ENCODE measurements at places on chromosomes 16 and 17. TPM values are rescaled to one million over a fixed set of nuclear protein-coding genes. Genes with fewer than 3 reads are reported as not detected.
A peak's percentile ranks its signal among the peaks of the same experiment; 100 is the strongest.

ASB16 gene
- total RNA-seq = 0.12 TPM

CCDC43 gene
- total RNA-seq = 31.8 TPM

C17orf113 gene
- total RNA-seq = 0.20 TPM

GABARAP gene
- 152 TPM for total RNA-seq

TEX14 gene
- total RNA-seq = 0.20 TPM

KRTAP2-3 gene
- not detected for total RNA-seq

ZPBP2 gene
- not detected for total RNA-seq

PRRT2 gene
- total RNA-seq = 0.83 TPM

GRCh38 chr16:81499576-81500380 lies 55.2 kb downstream of the CMIP start:
- H3K4me1 ChIP-seq = peaks cover 26% of the 10 kb centered on the region
- H3K27ac ChIP-seq = no peak overlapping the region
- no peaks in the 10 kb centered on the region for H3K27me3 ChIP-seq
- H3K4me3 ChIP-seq = no peak overlapping the region
- peaks cover 2% of the 10 kb centered on the region for H3K36me3 ChIP-seq

DNA sequence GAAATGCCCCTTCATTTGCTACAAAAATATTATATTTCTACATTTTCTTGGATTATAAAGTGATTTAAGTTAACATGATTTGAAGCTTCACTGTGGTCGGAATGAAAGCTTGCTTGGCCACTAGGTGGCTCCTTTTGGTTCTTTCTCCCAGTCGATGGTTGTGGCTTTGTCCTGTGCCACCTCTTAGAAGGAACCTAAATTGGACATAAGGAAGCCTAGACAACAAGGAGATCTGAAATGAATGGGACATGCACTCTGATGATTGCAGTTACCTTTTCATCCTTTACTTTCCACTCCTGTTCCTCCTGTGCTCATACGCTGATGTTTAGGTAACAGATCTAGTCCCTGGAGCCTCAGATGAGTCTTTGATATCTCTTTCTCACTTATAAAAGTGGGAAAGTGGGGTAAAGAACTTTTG lies 39.2 kb downstream of the FTO start:
- H3K4me3 ChIP-seq = no peak overlapping the region
- no peaks in the 10 kb centered on the region for H3K27me3 ChIP-seq
- H3K36me3 ChIP-seq = peaks cover 1% of the 10 kb centered on the region
- no peak overlapping the region for H3K27ac ChIP-seq
- DNase-seq = peak; percentile 44
- H3K4me1 ChIP-seq = peaks cover 36% of the 10 kb centered on the region

- peaks cover 31% of the 10 kb centered on the region for H3K4me1 ChIP-seq
- H3K36me3 ChIP-seq = no peaks in the 10 kb centered on the region
- H3K27ac ChIP-seq = no peak overlapping the region
- H3K4me3 ChIP-seq = no peak overlapping the region
Measured at GRCh38 chr17:43338886-43339516, 59.8 kb upstream of the ARL4D start.

- no peaks in the 10 kb centered on the region for H3K4me1 ChIP-seq
- H3K27me3 ChIP-seq = peaks cover 4% of the 10 kb centered on the region
- no peak overlapping the region for H3K27ac ChIP-seq
- H3K36me3 ChIP-seq = peaks cover 1% of the 10 kb centered on the region
Measured at GRCh38 chr17:26731005-26731921, 562.7 kb upstream of the WSB1 start.

DNA sequence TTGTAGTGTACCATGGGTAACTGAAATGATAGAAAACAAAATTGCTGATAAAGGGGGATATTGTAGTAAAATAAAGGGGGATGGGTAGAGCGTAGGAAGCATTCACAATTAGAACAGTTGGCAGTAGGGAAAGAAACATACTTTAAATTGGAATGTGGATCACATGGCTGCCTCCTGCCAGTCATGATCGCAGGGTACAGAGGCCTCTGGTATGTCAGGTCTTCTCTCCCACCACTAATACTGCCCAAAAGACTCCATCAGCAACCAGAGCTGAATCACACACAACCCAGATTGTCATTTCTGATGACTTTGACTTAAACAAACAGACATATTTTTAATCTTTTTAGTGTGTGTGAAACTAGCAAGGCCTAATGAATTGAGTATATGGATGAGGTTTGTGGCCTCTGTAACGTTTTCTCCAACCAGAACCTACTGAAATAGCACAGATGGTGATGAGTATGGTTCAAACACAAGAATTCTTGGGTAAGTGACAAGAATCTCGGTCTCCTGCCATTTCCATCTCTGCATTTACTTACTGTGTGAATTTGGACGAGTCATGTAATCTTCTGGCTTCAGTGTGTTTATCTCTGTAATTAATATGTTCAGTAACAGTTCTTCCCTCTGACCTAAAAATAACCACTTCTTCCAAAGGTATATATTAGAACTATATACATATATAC lies 112.6 kb downstream of the USP22 start:
- H3K4me3 ChIP-seq = no peak overlapping the region
- no peaks in the 10 kb centered on the region for H3K27me3 ChIP-seq
- H3K36me3 ChIP-seq = no peaks in the 10 kb centered on the region
- no peaks in the 10 kb centered on the region for H3K4me1 ChIP-seq

DNA sequence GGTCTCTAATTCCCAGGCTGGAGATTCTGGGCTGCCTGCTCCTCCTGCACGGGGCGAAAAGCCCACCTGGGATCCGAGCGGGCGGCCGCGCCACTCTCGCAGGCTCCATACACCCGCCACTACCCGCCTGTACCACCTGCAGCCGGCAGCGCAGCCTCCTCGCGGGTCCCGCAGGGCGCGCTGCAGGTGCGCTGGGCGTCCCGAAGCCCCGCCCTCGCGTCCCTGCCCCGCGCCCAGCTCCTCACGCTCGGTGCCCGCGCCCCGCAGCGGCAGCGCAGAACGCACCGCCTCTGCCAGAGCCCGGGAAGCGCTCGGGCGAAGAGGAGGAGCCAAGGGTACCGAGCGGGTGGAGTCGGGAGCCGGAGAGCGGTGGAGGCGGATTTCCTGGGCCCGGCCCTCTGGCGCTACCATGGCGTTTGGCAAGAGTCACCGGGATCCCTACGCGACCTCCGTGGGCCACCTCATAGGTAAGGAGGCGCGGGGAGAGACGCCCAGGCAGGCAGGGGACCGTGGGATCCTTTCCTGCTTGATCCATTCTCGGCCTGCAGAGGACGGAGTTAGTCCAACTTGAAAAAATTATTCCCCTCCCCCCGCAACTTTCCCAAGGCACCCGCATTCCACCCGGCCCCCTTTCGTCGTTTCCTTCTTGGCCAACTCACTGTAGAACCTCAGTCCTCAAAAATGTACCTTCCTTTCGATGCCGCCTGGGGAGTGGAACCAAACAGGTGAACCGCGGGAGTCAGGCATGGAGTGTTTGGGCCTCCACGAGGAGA lies at the start of gene TOM1L1:
Gene TOM1L1 (plus strand): TSS at position 396 of the 773 bp plus-strand sequence. CDS start 14 bp downstream, at position 410.
- peaks cover 8% of the 10 kb centered on the region for H3K4me1 ChIP-seq
- H3K36me3 ChIP-seq = no peaks in the 10 kb centered on the region
- H3K4me3 ChIP-seq = peak within 1 kb of the TSS; percentile 42
- H3K27ac ChIP-seq = no peak within 1 kb of the TSS
- peak; percentile 42 for DNase-seq

- no peaks in the 10 kb centered on the region for H3K36me3 ChIP-seq
- H3K4me1 ChIP-seq = peaks cover 5% of the 10 kb centered on the region
- DNase-seq = no peak
- no peak overlapping the region for H3K4me3 ChIP-seq
- no peak overlapping the region for H3K27ac ChIP-seq
Measured at GRCh38 chr17:62631936-62632924, 4.8 kb downstream of the MRC2 start.

DNA sequence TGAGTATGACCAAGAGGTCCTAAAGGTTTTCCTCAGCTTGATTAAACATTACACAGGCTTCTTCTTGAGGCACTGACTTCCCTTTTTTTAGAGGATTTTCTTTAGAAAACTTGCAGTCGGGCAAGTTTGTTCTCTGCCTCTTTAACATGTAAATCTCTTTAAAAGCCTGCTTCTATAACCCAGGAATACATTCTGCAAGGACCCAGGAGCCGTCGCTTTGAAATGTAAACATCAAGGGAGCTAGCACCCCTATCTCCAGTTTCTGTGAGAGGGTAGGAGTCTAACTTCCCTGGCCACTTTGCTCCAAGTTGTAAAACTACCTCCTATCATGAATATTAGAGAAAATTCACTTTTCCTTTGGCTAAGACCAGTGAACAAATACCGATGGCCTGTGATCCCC lies 201.5 kb upstream of the CPHXL start:
- no peaks in the 10 kb centered on the region for H3K4me1 ChIP-seq
- H3K27ac ChIP-seq = no peak overlapping the region
- DNase-seq = no peak
- H3K4me3 ChIP-seq = no peak overlapping the region
- H3K36me3 ChIP-seq = no peaks in the 10 kb centered on the region

- H3K4me3 ChIP-seq = peak within 1 kb of the TSS; percentile 82
- no peaks in the 10 kb centered on the region for H3K36me3 ChIP-seq
- H3K27me3 ChIP-seq = no peaks in the 10 kb centered on the region
- no peak within 1 kb of the TSS for H3K27ac ChIP-seq
Measured at GRCh38 chr17:43021741-43022512, at the start of gene VAT1. TSS of gene VAT1 (minus strand) at chr17:43022385. CDS start at chr17:43022322, 63 bp downstream.

DNA sequence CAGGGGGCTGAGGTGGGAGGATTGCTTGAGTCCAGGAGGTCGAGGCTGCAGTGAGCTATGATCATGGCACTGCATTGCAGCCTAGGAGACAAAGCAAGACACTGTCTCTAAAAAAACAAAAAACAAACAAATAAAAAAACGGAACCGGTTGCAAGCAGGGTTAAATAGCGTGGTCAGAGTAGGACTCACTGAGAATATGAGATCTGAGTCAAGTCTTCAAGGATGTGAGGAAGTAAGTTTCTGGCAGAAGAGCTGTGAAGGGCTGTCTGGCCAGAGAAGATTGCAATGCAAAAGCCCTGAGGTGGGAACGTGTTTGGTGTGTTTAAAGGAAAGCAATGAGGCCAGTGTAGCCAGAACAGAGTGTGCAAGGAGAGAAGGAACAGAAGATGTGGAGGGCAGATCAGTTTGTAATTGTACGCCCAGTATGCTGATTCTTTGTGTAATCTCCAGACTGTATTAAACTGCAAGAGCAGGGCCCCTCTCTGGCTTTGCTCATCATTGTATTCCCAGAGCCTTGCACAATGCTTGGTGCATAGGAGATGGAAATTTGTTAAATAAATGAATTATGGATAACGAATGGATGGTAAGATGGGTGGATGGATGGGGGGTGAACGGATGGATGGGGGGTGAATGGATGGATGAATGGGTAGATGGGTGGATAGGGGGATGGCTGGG lies 6.3 kb downstream of the G6PC1 start:
- DNase-seq = no peak
- H3K4me1 ChIP-seq = no peaks in the 10 kb centered on the region
- no peak overlapping the region for H3K4me3 ChIP-seq
- no peaks in the 10 kb centered on the region for H3K36me3 ChIP-seq

DNA sequence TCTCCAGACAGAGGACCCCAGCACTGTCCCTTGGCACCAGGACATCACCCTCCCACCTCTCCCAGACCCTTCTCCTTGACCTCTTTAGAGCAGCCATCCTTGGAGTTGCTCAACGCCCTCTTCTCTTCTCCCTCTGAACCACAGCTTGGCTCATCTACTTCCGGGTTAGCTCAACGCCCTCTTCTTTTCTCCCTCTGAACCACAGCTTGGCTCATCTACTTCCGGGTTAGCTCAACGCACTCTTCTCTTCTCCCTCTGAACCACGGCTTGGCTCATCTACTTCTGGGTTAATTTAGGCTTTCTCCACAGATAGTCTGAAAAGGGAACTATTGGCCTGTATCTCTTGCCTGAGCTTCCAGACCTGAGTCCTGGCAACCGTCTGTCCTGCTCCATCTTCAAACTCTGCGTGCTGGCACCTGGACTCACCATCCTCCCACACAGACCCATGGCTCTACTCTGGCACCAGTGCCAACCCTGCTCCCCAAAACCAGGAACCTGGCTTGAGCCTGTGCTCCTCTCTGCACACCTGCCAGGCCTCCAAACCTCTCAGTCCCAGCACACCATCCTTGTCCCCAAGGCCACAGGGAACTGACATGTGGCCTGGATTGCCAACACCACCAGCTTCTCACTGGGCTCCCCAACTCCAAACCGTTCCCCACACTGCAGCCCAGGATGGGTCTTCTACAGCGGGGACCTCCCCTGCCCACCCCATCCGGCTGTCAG lies 25.3 kb upstream of the FAAP100 start:
- no peaks in the 10 kb centered on the region for H3K27me3 ChIP-seq
- no peak for DNase-seq
- H3K4me1 ChIP-seq = peaks cover 14% of the 10 kb centered on the region
- peaks cover 21% of the 10 kb centered on the region for H3K36me3 ChIP-seq
- H3K4me3 ChIP-seq = no peak overlapping the region

- DNase-seq = no peak
- no peaks in the 10 kb centered on the region for H3K36me3 ChIP-seq
- H3K27me3 ChIP-seq = no peaks in the 10 kb centered on the region
- H3K4me1 ChIP-seq = peaks cover 17% of the 10 kb centered on the region
Measured at GRCh38 chr16:11805556-11805955, 8.5 kb upstream of the ZC3H7A start.

DNA sequence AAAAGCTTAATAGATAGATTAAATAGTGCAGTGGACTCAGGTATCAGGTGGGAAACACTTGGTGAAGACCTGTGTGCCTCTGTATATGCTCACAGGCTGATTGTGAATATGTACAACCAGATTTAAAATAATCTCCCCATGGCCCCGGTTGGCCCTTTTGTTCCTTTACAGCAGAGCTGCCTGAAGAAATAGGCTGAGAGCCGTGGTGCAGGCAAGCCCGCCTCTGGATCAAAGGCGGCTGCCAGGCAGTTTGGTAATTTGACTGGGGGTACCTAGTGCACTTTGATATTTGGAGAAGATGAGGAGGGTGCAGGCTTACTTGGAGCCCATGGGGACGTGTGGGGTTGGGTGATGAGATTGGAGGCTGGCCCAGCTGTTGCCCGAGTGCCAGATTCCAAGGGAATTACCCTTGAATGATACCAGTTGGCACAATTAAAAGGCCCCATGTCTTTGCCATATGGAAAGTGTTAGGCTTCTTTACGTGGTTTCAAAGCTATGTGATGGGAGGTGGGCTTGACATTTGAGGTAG lies 5.0 kb downstream of the NKD1 start:
- no peak for DNase-seq
- H3K27me3 ChIP-seq = no peaks in the 10 kb centered on the region
- H3K4me3 ChIP-seq = no peak overlapping the region
- H3K4me1 ChIP-seq = peaks cover 16% of the 10 kb centered on the region
- peaks cover 11% of the 10 kb centered on the region for H3K36me3 ChIP-seq

- peaks cover 32% of the 10 kb centered on the region for H3K27me3 ChIP-seq
- H3K27ac ChIP-seq = no peak overlapping the region
- no peak for DNase-seq
- no peak overlapping the region for H3K4me3 ChIP-seq
- H3K36me3 ChIP-seq = no peaks in the 10 kb centered on the region
Measured at GRCh38 chr17:19304209-19304608, 58.3 kb downstream of the B9D1 start.

GRCh38 chr16:48282636-48283263 lies 35.4 kb upstream of the ABCC11 start:
- no peak overlapping the region for H3K4me3 ChIP-seq
- H3K4me1 ChIP-seq = peaks cover 5% of the 10 kb centered on the region
- peaks cover 51% of the 10 kb centered on the region for H3K36me3 ChIP-seq
- DNase-seq = no peak
- no peaks in the 10 kb centered on the region for H3K27me3 ChIP-seq
